Stimulated activated CD8-positive, alpha-beta memory T cell treated with anti-CD3 and anti-CD28 coated beads, Interleukin-2, amount 100 ng/mL, for 1 hour (primary cell): ENCODE measurements at places on chromosomes 12 and 14.

GRCh38 chr12:128557231-128557630, 266.5 kb downstream of the SLC15A4 start:
- no peak for DNase-seq

- no peak for DNase-seq
Observed at GRCh38 chr14:97413966-97414717, 617.0 kb downstream of the VRK1 start.

DNA sequence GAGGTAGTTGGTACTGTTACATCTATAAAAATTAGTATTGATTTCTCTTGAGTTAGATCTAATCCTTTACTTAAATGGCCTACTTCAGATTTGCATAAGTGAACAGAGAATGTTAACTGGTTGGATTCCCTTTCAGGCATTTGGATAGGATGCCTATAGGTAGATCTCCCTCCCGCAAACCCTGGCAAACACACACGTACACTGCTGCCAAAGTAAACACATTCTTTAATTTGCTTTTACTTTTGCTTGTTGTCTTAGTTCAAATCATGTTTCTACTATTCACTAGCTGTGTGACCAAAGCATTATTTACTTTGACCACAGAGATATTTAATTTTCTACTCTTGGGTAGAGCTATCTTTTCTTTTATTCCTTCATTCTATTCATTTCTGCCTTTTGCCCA, 936.1 kb upstream of the FBXO33 start:
- no peak for DNase-seq

DNA sequence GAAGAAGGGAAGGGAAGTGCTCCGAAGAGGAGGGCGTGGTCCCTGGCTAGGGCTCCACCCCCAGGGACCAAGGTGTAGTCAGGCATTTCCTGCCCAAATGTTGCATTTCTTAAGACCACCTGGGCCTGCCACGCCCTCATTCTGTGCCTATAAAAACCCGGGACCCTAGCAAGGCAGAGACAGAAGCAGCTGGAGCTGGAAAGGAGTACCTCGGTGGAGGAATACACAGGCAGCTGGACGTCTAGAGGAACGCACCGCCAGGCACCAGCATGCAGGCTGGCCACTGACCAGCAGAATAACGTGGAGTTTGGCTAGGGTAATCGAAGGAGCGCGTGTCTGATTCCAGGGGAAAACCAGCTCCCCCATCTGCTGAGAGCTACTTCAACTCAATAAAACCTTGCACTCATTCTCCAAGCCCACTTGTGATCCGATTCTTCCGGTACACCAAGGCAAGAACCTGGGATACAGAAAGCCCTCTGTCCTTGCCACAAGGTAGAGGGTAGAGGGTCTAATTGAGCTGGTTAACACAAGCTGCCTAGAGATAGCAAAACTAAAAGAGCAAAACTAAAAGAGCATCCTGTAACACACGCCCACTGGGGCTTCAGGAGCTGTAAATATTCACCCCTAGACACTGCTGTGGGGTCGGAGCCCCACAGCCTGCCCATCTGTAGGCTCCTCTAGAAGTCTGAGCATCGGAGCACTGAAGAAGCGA, 21.0 kb downstream of the CFL2 start:
- no peak for DNase-seq

DNA sequence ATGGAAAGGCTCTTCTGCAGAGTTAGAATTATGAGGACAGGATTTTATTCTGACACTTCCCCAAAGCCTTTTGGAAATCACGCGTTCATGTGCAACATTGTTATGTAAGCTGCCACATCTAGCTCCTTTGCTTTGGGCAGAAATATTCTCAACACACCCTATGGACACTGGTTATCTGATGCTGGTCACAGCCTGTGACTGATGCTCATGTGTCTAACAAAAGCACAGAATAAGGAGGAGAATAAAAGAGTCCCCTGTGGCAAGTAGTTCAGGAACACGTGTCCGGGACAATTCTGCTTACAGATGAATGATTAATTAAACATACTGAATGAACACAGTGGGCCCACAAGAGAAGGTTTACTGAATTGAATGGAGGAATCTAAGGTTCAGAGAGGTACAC, 22.1 kb downstream of the FOXN3 start:
- no peak for DNase-seq

DNA sequence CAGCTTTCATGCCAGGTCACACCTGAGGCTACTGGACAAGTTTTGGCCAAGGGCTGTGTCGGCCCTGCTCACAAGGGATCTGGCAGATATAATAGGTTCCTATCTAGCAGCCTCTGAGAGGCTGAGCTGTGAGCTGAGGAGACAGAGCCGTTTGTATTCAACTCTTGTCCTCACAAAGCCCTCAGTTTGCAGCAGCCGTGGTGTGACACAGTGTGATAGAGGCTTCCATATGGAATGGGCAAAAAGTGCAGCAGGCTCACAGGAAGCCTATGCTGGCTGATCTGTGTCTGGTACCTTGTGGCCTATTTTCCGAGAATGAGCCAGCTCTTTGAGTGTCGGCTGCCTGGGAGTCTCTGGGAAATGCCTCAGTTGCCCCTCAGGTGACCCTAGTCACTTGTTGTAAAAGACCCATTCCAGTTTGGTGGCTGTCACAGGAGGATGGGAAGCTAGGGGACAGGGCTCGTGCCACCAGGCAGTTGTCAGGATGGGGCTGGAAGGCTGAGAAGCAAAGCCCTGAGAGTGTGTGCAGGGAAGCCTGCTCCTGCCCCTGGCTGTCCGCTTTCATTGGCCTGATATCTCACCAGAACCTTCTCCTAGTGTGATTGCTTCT, 16.1 kb downstream of the VRTN start:
- no peak for DNase-seq
